ENCODE measurements at places on chromosomes 3 and 15.

DNA sequence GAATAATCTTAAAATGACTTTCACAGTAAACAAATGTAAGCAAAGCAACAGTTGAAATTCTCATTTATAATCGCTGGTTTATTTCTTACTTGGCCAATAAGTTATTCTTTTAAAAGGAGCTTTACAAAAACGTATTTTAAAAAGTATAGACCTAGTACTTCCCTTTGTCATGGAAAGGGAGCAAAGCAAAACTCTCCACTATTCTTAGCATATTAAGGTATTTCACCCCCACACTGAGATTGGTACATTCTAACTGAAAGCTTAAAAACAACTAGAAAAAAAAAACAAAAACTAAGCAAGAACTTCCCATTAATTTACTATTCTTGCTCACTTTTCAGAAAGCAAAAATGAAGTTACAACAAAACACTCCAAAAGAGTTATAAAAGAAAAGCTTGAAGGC, 1.5 kb downstream of the ATG3 start:
- no peak for DNase-seq

GRCh38 chr3:187193181-187193580, 4.1 kb upstream of the RTP1 start:
- no peak for DNase-seq

- DNase-seq = no peak
These were observed 7.7 kb downstream of the MAPKAPK3 start for GRCh38 chr3:50624634-50625033.

GRCh38 chr3:179158336-179159039, 10.3 kb downstream of the PIK3CA start:
- no peak for DNase-seq

DNA sequence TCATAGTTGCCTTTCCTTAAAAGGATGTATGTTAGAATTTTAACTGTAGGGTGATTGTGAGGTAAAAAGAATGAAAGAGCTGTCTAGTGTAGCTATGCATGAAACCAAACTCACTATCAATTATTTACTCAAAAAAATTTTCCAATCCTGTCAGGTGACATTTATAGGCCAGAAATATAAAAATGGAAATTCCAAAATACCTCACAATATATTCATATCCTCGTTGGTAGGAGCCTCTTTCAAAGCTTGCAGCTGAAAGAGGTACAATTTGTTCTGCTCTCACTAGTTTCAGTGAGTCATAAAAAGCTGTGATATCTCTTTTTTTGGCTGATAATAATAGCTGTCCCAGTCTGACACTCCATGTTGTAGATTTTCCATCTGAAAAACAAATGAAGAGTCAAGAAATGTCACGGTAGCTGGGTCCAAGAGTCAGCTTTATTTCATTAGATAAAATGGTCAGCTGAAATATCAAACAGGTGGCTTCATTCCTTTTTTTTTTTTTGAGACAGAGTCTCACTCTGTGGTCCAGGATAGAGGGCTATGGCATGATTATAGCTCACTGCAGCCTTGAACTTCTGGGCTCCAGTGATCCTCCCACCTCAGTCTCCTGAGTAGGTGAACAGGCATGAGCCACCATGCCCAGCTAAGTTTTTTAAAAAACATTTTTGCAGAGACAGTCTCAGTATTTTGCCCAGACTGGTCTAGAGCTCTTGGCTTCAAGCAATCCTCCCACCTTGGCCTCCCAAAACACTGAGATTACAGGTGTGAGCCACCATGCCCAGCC, 50.8 kb upstream of the XRN1 start:
- no peak for DNase-seq

- DNase-seq = no peak
These were observed 415.9 kb upstream of the MDFIC2 start for GRCh38 chr3:70728311-70728710.

DNA sequence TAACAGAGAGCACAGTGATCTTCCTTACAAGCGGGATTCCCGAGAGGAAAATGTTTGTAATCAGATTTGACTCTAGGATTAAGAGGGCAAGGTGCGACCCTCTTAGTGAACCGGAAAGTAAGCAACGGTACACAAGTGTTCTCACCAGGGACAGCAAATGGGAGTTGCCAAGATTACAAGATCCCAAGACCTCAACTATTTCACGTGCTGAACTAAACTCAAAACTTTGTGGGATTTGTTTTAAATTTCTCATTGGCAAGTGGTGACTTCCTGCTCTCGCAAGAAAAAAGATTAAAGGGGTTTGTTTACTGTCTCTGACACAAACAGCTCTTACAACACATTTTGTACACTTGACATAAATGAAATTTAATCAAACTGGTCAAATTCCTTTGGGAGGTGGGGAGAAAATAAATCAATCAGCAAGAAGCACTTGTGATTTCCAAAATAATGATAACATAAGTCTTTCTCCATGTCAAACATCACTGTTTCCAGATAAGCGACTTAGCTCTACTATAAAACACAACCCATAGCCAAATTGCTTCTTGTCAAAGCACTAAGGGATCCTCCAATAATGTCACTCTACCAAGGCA, 2.2 kb upstream of the PGPEP1L start:
- DNase-seq = no peak

- no peak for DNase-seq
These were observed 180.6 kb downstream of the GREM1 start for GRCh38 chr15:32898414-32898813.

- no peak for DNase-seq
These were observed 44.1 kb upstream of the LRRC58 start for GRCh38 chr3:120393243-120393642.
